AG09319 (cell line): ENCODE measurements at places on chromosomes 1 and 21.
A peak's percentile ranks its signal among the peaks of the same experiment; 100 is the strongest.

DNA sequence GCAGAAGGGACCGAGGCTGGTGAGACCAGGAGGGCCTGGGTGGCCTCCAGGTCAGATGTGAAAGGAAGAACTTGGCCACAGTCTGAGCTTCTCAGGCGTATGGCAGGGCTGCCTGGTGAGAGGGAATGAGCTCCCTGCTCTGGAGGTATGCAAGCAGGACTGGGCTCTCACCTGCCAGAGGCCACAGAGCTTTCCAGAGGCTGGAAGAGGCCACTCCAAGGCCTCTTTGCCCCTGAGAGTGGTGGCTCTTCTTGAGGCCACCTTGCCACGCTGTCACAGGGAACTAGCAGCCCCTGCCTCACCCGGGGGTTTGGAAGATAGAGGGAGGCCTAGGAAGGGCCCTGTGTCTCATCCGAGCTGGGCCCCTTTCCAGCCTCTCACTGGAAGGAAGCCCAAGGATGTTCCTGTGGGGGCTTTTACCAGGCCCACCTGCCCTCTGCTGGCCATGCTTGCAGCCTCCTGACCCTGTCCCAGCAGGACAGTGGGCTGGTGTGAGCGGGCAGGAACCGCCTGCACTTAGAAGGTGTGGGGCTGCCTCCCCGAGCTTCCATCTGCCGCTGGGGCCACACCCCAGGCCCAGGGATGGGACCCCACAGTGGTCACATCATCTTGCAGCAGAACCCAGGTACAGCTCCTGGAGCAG lies 10.0 kb downstream of the PCSK9 start:
- DNase-seq = no peak

- no peak for DNase-seq
These were observed 7.7 kb upstream of the SDC3 start for GRCh38 chr1:30916296-30916695.

DNA sequence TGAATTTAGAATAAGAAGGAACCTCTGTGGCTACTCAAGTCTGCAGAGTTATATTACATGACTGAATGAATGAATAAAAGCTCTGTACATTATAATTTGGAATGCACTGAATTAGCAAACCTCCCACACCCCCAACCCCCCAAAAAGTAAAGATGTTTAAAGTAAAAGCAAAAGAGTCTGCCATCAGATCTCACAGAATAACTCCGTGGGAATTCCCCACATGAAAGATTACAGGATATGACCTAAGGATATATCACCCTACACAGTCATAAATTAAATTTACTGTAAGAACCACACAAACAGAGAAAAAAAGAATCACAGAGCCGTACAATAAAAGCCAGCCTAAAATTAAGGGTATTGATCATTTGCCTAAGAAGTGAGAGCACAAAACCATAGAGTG lies 587.3 kb downstream of the PTPRC start:
- no peak for DNase-seq

- no peak for DNase-seq
These were observed 29.1 kb downstream of the SMYD2 start for GRCh38 chr1:214310010-214310409.

DNA sequence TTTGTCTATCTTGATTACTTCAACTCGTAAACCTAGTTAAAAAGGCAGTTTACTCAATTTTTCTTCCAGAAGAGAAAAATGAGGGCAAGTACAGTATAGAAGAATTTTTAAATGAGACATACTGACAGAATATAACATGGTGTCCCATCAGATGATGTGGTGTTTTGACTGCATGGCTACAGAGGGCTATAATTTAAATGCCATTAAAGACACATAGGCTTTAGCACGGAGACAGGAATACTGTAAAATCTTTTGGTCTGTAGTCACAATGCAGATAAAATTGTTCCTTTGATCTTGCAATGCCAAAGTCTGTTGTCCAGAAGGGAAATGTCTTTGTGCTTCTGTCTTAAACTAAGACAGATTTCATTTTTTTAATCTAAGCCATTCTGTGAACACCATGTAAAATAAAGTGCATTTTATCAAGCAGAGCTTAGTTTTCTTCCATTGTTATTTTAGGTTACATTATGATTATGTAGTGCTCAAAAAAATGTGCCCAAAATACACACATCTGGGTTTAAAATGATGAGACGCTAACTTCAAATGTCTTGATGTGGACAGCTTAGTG lies 249.6 kb downstream of the PTPRC start:
- no peak for DNase-seq

GRCh38 chr21:43191521-43191920 lies 22.7 kb downstream of the CRYAA start:
- no peak for DNase-seq

GRCh38 chr1:231419738-231420298 lies 2.3 kb downstream of the EGLN1 start:
- DNase-seq = no peak

GRCh38 chr1:9753121-9753531 lies 70.6 kb downstream of the CLSTN1 start:
- peak; percentile 50 for DNase-seq

GRCh38 chr1:169594391-169594790 lies 8.1 kb upstream of the F5 start:
- no peak for DNase-seq

GRCh38 chr1:175887981-175888428 lies 144.6 kb upstream of the TNR start:
- DNase-seq = no peak

GRCh38 chr1:92188436-92189255 lies 29.1 kb upstream of the C1orf146 start:
- DNase-seq = no peak

DNA sequence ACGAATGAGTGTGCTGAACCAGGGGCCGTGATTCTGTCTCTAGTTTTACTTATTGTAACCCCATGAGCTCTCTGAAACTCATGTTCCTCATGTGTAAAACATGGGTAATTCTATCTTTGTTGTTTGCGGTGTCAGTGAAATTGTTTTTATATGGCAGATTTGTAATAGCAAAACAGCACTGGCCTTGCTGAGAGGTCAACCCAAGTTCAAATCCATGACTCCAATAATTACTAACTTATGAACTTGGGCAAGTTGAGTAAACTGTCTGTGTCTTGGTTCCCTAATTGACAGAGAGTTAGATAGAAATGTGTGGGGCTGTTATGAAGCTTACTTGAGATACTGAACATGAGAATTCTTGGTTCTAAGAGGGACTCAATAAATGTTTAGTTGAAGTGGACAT lies 17.8 kb downstream of the C1orf116 start:
- DNase-seq = no peak

GRCh38 chr1:63327417-63328054 lies 5.2 kb downstream of the FOXD3 start:
- peak; percentile 11 for DNase-seq

DNA sequence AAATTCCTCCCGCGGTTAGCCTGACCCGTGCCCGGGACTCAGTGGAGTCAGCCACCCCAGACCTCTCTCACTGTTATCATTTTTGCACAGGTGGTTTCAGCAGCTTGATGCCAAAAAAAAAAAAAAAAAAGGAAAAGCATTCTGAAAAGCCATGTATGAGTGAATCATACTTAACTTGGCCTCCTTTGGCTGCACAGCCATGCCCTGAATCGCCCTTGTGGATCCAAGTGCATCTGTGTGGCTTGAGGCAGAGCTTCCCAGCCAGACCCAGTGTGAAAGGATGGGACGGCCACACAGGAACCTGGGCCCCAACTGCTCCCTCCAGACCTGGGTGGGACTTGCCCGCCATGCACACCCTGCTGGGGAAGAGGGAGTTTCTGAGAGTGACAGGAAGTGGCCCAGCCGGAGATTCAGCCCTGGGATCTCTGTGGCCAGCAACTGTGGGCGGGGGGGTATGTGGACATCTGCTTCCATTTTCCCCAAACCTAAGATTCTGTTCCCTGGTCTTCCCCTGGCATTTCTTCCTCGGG lies 8.6 kb downstream of the YBEY start:
- no peak for DNase-seq

- DNase-seq = no peak
These were observed at the start of gene GPX7 for GRCh38 chr1:52601991-52602855. TSS of gene GPX7 (plus strand) at chr1:52602371. CDS start at chr1:52602410, 39 bp downstream.

GRCh38 chr1:55322842-55323241 lies 107.7 kb upstream of the USP24 start:
- no peak for DNase-seq

DNA sequence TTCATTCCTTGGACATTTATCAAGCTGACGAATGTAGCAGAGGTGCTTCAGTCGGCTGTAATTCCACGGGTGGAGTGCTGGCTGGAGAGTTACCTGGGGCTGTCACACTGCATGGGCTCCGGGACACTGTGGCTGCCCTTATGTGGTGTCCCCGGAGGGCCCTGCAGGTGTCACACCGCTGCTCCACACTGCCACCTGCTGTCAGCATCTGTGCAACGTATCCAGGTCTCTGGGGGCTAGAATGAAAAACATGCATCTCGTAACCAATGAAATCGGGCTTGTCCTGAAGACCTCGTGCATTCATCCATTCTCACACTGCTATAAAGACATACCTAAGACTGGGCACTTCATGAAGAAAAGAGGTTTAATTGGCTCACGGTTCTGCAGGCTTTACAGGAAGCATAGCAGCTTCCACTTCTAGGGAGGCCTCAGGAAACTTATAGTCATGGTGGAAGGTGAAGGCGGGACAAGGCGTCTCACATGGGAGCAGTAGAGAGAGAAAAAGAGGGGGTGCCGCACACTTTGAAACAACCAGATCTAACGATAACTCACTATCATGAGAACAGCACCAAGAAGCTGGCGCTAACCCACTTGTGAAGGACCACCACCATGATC lies 46.7 kb upstream of the PCBP3 start:
- DNase-seq = no peak

GRCh38 chr21:17554679-17555465 lies 42.0 kb downstream of the CXADR start:
- no peak for DNase-seq

GRCh38 chr1:114549137-114549536 lies 32.3 kb downstream of the BCAS2 start:
- no peak for DNase-seq

DNA sequence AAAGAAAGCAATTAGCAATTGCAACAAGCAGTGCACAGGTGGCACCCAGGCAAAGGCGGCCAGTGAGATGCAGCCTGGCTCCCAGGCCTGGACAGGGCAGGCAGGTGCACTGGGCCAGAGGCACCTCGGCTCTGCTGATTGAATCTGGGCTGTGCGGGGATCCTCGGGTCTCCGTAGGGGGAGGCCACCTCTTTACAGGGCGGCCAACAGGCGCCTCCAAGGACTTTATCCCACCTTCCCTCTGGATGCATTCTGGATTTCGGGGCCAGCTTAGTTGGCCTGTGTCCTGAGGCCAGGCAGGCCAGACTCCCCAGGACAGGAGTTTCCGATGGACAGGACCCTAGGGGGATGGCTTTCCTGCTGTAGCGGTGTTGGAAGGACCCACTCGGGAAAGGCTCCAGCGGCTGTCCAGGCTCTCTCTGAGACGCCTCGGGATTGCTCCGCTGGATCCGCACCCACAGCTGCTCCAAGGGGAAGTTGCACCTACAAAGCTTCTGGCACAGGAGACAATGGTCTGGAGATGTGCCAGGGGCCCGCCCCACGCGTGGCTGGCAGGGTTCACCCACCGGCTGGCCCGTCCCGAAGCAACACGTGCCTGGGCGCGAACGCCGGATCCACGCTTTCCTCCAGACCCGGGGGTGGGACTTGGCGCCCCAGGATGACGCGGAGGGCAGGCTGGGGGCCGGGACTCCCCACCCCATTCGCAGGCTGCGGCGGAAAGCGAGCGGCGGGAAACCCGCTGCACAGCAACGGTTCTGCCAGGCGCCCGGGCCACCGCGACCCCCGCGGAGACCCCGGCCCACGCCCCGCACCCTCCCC lies 810 bp downstream of the SLC19A1 start:
- DNase-seq = no peak

- no peak for DNase-seq
These were observed 321.0 kb downstream of the RPS6KC1 start for GRCh38 chr1:213371847-213372619.

- no peak for DNase-seq
These were observed 77.4 kb downstream of the CCDC18 start for GRCh38 chr1:93257889-93258288.

DNA sequence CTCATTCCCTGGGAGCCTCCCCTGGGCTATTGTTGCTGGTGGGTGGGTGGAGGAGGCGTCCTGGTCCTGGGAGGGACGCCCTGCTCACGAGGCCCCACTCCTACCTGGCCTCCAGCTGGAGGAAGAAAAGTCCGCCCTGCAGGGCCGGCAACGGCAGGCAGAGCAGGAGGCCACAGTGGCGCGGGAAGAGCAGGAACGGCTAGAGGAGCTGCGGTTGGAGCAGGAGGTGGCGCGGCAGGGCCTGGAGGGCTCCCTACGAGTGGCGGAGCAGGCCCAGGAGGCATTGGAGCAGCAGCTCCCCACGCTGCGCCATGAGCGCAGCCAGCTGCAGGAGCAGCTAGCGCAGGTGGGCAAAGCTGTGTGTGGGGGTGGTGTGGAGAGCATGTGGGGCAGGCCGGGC lies 24.9 kb downstream of the CROCC start:
- no peak for DNase-seq
